Breast epithelium (tissue), 4 donors: ENCODE measurements at places on chromosomes 1 and 21. TPM values are rescaled to one million over a fixed set of nuclear protein-coding genes. Genes with fewer than 3 reads are reported as not detected.

DNA sequence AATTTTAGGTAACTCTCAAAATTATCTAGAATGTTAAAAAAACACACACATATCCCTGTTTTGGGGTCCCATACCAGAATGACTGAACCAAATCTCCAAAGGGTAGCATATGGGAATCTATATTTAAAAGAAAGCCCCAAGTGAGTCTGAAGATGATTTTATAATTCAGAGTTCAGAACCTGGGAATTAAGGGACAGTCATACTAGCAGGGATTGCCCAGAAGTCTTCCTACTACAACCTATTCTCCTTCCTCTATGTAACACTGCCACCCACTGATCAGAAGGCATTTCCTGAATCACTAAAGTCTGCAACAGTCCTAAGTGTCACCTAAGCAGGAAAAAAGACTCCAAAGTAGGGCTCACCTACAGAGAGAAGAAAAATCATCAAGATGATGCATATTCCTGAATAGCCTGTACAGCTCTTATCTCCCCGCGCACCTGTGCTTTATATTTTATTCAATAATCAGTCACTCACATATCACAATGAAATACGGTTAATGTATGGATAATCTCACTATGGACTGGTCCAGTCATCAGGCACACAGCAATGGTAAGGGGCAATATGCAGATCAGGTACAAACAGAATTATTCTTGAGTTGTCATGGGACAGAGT is 4.9 kb downstream of the RGS1 start:
- DNase-seq, result no peak

DNA sequence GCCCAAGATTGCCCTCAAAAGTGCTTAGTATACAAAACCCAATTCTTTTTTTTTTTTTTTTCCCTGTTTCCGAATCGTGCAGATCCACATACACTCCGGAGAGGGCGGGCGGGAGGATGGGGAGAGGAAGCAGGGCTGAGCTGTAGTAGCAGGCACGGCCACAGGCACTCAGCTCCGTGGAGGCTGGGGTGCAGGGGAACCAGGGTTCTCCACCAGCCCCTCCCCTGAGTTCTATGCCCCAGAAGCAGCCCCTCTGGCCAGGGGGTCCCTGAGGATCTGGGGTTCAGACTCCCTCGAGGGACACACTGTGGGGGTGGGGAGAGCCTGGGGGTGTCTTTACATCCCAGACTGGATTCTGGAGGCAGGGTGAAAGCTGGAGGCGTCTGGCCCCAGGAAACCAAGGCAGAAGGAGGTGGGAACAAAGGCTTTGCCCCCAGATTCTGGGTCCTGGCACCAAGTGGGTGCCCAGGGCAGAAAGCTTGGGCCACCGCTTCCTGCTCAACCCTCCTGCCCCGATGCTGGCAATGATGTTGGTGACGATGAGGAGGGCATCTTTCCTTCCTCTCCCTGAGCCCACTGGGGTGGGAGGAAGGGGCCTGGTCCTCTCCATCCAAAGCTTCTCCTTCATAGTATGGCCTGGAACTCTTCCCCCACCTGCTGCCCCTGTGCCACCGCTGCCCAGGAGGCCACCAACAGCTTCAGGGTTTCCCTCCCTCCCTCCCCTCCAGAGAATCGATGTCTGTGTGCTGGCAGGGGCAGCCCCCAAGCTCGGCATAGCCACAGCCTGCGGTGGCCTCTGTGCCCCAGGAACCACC is 106.4 kb upstream of the TARDBP start:
- no peak for DNase-seq

DNA sequence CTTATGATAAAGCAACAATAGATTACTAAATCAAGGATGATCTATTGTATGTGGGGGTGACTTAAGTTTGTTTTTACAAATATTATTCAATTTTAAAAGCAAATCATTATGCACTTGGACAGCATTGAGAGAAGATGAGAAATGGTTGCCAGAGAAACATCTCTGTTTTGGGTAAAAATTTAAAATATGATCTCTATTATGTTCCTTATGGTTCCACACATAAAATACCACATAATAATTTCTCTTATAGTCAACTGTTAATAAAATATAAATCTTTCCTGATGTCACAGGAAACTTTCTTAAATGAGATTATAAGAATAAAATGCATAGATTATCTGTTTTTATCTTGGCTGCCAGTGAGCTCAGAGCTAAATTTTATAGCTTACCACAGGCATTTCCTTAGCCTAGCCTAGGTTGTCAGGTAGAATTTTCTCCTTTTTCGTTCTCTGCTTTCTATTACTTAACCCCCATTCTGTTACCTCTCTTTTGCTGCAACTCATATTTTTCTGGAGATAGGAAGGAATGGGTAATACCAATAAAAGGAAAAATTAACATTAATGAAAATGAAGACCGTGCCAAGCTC is 109.7 kb downstream of the TGFB2 start:
- DNase-seq, result no peak

- DNase-seq, result no peak
Measured at GRCh38 chr1:203796236-203796605, 798 bp downstream of the ZBED6 start.

GRCh38 chr1:29159773-29160172 is 21.9 kb downstream of the SRSF4 start:
- no peak for DNase-seq

DNA sequence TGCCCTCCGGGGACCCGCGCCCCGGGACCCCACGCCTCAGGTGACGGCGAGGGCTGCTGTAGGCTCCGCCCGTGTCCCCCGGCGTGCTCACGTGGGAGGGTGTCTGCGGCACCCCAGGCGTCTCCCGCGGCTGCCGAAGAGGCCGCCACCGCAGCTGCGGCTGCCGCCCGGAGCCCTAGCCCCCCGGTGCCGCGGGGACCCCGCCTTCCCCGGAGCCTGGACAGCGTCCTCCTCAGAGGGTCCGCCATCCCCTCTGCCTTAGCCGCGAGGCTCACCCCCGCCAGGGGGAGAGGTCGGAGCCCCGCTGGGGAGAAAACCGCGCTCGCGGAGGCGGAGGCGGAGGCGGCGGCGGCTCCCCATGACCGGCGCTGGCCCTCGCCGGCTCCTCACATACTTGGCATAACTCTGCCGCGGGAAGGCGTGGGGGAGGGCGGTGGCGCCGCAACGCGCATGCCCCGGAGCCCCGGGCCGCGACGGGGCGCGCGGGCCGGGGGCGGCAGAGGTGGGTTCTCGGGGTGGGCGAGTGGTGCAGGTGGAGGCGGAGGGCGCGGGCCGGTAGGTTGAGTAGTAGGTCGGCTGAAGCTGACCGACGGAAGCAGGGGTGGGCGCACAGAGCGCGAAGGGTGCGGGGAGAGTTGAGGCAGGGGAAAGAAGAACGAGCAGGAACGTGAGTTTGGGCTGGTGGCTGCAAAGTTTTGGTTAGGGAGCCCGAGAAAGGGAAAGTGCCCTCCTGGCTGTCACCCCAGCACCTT is 700 bp upstream of the SYDE2 start:
- peak; percentile 62 for DNase-seq

- no peak for DNase-seq
Measured at GRCh38 chr1:154154534-154155191, at the start of gene NUP210L. TSS of gene NUP210L (minus strand) at chr1:154155073.

DNA sequence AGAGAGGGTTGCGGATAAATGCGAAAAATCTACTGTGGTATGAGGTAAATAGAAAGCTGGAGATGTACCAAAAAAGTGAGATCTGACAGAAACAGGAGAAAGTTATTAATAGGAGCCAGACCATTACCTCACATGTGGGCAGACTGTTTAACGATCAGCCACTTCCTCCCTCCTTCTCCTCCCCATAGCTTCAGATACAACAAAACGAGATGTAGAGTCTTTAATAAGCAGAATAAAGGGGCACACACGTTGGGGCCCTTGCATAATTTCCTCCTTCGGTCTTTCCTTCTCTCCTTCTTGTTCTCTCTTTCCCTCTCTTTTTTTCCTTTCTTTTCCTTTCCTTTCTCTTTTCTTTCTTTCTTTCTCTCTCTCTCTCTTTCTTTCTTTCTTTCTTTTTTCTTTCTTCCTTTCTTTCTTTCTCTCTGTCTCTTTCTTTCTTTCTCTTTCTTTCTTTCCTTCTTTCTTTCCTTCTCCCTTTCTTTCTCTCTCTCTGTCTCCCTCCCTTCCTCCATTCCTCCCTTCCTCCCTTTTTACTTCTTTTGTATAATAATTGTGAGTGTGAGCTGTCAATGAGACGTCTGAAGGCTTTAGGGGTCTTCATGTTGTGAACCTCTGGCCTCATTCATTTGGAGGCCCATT is 242.1 kb downstream of the GRIK1 start:
- DNase-seq, result no peak

- DNase-seq, result peak; percentile 66
Measured at GRCh38 chr1:206479183-206480125, 9.2 kb downstream of the IKBKE start.

Gene SELL
- total RNA-seq, result 1.9 TPM

Gene GPX7
- 20.3 TPM for total RNA-seq
